Glutamatergic neuron (in vitro differentiated cells): ENCODE measurements at places on chromosomes 3 and 15.
A peak's percentile ranks its signal among the peaks of the same experiment; 100 is the strongest.

DNA sequence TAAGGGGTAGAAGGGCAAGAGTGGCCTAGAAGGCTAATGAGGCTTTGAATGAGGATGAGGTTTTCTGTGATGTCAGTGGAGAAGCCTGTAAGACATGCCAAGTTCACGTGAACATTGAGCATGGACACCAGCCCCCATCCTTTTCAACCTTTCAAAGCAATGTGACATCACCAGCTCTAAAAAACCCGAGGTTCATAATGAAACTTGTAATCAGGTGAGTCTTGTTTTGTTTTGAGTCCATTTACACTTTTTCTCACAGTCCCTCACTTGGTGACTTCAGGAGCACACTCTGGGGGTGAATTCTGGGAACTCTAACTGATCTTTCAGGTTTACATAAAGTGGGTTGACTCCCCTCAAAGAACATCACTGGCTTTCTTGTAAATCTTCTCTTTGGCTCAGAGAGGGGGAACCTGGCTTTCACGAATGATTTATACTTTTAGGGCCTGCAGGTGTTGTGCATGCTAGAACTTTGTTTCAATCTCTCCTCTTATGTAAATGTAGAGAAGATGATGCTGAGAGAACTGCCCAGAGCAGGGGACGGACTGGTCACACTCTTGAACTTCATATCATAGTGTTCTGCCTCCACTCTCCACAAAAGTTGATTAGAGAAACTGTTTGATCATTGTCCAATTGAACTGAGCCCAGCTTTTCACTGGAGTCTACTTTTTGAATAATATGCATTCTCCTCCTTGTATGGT, 224.7 kb upstream of the SATB1 start:
- no peak overlapping the region for H3K4me3 ChIP-seq
- no peaks in the 10 kb centered on the region for H3K4me1 ChIP-seq
- DNase-seq: no peak
- no peak overlapping the region for H3K27ac ChIP-seq

DNA sequence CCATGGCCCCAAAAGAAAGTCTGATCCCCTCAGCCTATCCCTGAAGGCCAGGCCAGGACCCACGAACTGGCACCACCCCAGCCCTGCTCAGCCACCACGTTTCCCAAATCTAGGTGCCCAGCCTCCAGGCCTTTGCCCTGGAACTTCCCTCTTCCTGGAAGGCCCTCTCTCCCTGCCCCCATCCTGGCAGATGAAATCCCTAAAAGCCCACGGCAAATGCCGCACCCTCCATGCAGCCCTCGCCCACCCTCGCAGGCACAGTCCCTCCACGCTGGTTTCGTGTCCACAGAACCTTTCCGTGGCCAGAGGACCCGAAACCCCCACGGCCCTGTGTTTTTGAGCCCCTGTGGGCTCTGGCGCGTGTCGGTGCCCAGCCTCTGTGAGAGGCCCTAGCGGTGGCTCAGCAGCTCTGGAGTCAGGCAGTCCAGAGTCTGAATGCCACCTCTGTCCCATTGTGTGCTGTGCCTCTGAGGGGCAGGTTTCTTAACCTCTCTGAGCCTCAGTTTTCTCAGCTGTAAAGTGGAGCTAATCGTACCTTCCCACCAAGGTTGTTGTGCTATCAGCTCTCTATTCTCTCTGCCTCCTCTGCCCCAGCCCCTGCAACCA, 138.5 kb upstream of the IQSEC1 start:
- no peak overlapping the region for H3K4me3 ChIP-seq
- peaks cover 11% of the 10 kb centered on the region for H3K4me1 ChIP-seq
- no peak for DNase-seq
- no peak overlapping the region for H3K27ac ChIP-seq
- no peaks in the 10 kb centered on the region for H3K27me3 ChIP-seq

- H3K36me3 ChIP-seq: no peaks in the 10 kb centered on the region
- H3K4me1 ChIP-seq: peaks cover 37% of the 10 kb centered on the region
- DNase-seq: no peak
- peaks cover 10% of the 10 kb centered on the region for H3K27me3 ChIP-seq
Observed at GRCh38 chr3:13040361-13041074, 32.7 kb downstream of the IQSEC1 start.

- H3K27me3 ChIP-seq: peaks cover 21% of the 10 kb centered on the region
- H3K27ac ChIP-seq: peak overlapping the region; percentile 72
- peak overlapping the region; percentile 77 for H3K4me3 ChIP-seq
- peaks cover 13% of the 10 kb centered on the region for H3K4me1 ChIP-seq
Observed at GRCh38 chr3:127671523-127672428, 976 bp upstream of the ABTB1 start.

DNA sequence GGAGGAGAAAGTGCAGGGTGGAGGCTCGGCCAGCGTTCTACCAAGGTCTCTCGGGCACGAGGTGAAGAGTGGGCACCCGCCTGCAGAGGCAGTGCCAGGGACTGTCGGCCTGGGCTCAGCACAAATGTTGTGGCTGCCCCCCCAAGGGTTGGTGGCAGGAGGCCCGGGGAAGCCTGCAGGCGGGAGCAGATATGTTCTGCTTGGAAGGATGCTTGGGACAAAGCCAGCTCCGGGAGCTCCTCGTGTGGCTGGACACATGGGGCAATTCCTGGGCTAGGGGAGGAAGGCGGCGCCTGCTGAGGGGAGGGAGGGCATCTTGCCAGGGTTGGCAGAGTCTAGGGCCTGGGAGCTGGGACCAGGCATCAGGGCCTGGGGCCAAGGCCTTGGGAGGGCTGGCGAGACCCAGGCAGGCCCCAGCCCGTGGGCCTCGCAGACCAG, 30.4 kb upstream of the FBLN2 start:
- H3K36me3 ChIP-seq: peaks cover 15% of the 10 kb centered on the region
- H3K27me3 ChIP-seq: peaks cover 5% of the 10 kb centered on the region
- no peak overlapping the region for H3K27ac ChIP-seq
- no peak for DNase-seq
- no peak overlapping the region for H3K4me3 ChIP-seq

GRCh38 chr3:134610432-134611385, 40.1 kb downstream of the KY start:
- DNase-seq: no peak
- peaks cover 5% of the 10 kb centered on the region for H3K36me3 ChIP-seq
- H3K27me3 ChIP-seq: no peaks in the 10 kb centered on the region
- no peaks in the 10 kb centered on the region for H3K4me1 ChIP-seq
- no peak overlapping the region for H3K27ac ChIP-seq

DNA sequence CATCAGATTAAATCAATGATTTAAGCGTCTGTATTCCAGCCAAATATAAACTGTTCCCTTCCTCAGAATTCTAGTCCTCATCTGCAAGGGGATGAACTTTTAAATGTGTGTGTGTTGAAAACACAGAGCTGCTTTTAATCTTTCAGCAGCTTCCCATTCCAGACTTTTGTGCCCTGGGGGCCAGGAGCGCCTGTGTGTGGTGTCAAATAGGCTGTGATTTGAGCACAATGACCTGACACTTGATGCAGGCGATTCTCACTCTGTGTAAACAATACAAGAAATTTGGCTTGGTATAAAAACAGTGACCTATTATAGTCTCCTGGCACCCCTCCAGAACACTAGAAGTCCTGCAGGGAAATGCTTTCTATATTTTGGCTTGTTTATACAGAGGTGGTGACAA, 274.6 kb upstream of the ROPN1 start:
- peaks cover 38% of the 10 kb centered on the region for H3K4me1 ChIP-seq
- peaks cover 18% of the 10 kb centered on the region for H3K27me3 ChIP-seq
- H3K36me3 ChIP-seq: no peaks in the 10 kb centered on the region
- H3K27ac ChIP-seq: no peak overlapping the region
- H3K4me3 ChIP-seq: no peak overlapping the region

- peaks cover 10% of the 10 kb centered on the region for H3K4me1 ChIP-seq
- no peak for DNase-seq
- H3K4me3 ChIP-seq: no peak overlapping the region
- H3K36me3 ChIP-seq: no peaks in the 10 kb centered on the region
- H3K27ac ChIP-seq: no peak overlapping the region
- no peaks in the 10 kb centered on the region for H3K27me3 ChIP-seq
Observed at GRCh38 chr15:51243774-51244173, 94.6 kb downstream of the CYP19A1 start.

DNA sequence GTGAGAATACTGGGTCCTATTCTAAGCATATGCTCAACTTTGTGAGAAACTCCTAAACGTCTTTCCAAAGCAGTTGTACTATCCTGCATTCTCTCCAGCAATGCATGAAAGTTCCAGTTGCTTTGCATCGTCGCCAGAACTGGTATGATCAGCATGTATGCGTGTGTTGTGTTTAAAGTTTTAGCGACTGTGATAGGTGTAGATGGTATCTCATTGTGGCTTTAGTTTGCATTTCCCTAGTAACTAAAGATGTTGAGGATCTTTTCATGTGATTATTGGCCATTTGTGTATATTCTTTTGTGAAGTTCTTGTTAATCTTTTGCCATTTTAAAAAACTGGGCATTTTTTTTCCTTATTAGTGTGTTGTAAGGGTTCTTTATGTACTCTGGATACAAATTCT, 115.1 kb downstream of the SPATA16 start:
- no peaks in the 10 kb centered on the region for H3K36me3 ChIP-seq
- no peaks in the 10 kb centered on the region for H3K4me1 ChIP-seq
- no peak for DNase-seq

DNA sequence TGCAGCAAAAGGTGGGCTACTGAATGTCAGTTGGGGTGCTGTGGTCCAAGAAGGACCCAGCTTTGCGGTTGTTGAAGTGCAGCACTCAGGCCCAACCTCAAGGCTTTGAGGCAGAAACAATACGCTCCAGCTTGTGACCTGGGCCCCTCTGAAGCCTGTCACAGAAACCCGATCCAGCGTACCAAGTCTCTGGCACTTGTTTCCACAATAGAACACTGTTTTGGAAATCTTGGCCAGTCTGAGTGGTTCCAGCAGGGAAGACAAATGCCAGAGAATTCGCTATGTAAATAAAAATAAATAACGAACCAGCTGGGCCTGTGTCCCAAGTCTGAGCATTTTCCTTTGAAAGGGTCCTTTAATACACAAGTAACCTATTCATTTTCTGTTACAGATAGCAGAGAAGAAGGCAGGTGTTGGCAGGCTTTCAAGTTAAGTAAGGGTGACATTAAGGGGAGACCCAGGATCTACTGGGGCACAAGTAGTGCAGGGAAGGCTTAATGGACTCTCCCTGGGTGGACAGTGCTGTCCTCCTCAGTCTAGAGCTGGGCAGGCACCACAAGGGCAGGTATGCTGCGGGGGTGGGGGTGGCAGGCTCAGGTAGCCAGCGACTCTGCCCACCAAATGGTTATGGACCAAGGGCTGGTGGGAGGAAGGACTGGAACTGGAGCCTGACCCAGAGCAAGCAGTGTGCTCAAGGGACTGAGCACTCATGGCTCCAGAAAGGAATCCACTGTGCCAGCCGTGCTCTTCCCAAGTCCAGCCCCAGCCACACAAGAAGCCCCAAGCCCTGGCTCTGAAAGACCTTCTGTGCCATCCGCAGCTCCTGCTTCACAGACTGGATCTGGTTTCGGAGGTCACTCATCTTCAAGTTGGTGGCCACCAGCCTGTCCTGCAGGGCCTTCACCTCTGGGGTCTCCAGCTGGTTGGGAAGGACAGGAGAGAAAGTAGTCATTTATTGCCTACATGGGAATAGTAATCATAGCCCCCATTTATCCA, 26.3 kb downstream of the CCDC13 start:
- H3K27me3 ChIP-seq: no peaks in the 10 kb centered on the region
- DNase-seq: no peak
- no peak overlapping the region for H3K4me3 ChIP-seq
- no peaks in the 10 kb centered on the region for H3K4me1 ChIP-seq
- no peak overlapping the region for H3K27ac ChIP-seq

- no peak for DNase-seq
- no peaks in the 10 kb centered on the region for H3K27me3 ChIP-seq
- H3K4me3 ChIP-seq: no peak overlapping the region
- H3K36me3 ChIP-seq: no peaks in the 10 kb centered on the region
- no peak overlapping the region for H3K27ac ChIP-seq
Observed at GRCh38 chr3:71185733-71186455, 397.6 kb downstream of the FOXP1 start.

GRCh38 chr15:79035814-79036213, 54.8 kb downstream of the RASGRF1 start:
- H3K4me3 ChIP-seq: no peak overlapping the region
- H3K27ac ChIP-seq: no peak overlapping the region
- no peaks in the 10 kb centered on the region for H3K4me1 ChIP-seq
- DNase-seq: no peak

DNA sequence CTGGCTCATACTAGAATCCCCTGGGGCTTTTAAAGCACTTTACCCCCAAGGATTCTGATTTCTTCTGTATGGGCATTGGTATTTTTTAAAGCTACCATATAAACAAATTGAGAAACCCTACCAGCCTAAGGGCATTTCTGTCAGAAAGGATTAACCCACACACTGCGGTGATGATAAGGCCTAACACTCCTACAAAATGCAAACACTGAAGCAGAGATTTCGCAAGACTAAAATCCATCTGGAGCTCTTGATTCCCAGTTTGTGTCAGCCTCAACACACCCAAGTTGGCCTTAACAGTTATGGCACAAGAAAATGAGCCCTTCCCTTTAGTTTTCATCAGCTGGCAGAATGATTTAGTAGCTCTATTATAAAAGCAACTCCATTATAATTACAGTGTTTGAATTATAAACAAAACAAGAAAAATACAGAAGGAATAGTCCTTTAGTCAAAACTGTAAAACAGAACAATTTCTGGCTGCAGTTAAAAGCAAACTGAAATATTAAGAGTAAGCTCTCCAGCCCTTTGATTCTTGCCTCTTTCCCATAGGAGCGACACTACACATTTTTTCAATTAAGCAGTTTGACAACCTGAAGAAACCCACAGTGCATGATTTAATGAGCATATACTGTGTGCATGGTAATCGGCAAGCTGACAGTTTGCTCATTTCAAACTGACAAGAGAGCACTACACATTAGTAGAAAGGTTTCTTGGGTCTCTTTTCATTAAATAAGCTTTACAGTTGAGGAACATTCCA, 441.2 kb downstream of the FHIT start:
- no peak overlapping the region for H3K27ac ChIP-seq
- H3K4me1 ChIP-seq: no peaks in the 10 kb centered on the region
- no peaks in the 10 kb centered on the region for H3K27me3 ChIP-seq
- no peak overlapping the region for H3K4me3 ChIP-seq
- DNase-seq: no peak

DNA sequence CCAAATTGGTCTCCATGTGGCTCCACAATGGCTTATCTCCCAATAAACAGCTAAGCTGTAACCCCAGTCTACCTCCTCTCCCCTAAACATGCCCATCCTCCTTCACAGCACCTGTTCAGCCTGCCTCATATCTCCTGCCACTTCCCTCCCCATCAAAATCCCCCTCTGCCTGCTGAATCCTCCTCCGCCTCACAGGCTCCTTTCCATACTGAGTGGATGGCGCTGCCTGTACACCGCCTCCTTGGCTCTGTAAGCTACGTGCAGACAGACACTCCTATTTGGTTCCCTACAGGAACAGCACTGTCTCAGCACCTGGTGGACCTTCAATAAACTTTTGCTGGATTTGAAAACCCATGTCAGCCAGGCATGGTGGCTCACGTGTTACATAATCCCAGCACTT, 53.7 kb downstream of the ADCY5 start:
- H3K4me3 ChIP-seq: no peak overlapping the region
- no peak for DNase-seq
- H3K27ac ChIP-seq: no peak overlapping the region
- H3K27me3 ChIP-seq: peaks cover 4% of the 10 kb centered on the region
- H3K36me3 ChIP-seq: no peaks in the 10 kb centered on the region
